Activated CD4-positive, CD25-positive, alpha-beta regulatory T cell treated with anti-CD3 and anti-CD28 coated beads, Interleukin-2, amount 50 U/mL, for 72 hours (primary cell): ENCODE measurements at places on chromosomes 5 and 9.

DNA sequence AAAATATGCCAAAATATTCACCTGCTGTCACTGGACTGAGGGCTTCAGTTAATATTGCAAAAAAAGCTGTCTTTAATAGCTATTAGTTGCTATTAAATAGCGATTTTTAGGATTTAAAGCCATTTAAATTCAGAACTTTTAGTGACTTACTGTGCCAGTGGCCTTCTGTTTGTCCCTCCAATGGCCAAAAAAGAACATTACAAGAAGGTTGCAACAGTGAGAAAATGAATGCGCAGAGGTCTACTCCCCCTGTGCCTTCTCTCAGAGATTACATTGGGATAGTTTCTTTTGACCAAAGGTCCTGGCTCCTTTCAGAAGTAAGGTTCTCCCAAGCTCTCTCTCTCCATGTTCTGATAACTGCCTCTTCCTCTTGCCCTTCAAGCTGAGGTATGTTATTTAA is 930.3 kb upstream of the ARRDC3 start:
- no peak for DNase-seq

DNA sequence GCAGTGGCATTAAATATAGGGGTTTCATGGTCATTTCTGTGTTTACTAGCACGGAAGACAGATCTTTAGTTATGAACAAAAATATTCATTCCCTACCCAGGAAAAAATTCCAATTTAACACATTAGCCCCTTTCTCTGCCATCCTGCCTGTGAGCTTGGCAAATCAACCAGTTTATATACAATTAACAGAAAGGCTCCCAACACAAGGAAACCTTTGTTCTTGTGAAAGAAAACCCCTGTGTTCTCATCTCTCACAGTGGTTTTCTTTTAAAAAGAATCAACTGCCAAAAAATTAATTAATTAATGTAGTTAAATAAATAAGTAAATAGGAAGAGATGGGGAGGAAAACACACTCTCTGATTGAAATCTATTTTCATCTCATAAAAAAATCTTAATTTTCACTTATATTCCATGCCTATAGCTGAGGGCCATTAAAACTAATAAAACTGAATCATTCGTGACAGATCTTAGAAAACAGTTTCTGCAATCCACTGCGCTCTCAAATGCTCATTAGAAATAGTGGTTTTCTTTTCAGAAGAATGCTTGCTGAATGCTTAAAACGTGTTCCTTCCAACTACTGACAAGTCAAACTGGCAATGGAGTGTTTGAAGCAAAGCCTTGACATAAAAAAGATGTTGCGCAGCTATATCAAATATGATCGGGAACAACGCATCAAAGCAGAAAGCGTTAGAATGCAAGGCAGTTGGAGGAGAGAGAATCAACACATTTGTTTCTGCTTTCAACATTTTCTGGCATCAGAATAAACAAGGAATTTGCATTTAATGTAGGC is 387.7 kb downstream of the TLR4 start:
- DNase-seq, result no peak

DNA sequence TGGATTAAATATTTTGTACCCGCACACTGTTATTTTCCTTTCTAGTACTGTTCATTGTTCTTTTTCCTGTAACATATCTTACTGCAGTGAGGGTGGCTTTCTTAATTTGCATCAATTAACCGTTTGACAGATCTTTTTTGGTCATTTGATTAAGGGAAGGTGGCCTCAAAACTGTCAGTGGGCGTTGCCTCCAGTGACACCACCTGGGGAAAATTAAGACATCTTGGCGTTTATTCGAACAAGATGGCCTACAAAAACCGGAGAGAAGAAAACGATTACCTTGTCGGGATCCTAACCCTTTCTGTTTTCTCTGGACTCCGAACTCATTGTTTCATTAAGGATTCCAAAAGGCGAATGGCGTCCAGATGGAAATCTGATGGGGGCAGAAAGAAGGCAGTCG is 2.0 kb downstream of the BASP1 start:
- no peak for DNase-seq

DNA sequence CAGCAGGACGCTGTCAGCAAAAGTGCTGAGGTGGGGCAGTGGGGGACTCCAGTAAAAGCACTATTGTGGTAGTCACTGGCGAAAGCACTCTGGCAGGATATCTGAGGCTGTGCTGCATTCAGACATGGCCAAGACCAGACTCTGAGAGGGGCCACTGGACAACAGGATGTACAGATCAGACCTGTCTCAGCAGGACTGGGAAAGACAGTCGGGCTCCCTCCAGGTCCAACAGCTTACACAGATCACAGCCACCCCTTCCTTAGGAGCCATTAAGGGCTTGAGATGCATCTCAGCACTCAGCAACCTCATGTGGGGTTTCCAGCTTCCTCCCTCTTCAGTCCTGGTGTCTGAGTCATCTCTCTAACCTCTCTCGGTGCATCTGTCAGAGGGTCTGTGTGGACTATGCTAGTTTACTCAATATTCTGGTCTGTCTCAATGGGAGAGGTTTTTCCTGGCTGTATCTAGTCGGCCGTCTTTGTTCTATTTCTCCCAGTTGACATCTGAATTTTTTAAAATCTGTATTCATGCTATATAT is 154.5 kb downstream of the CWC27 start:
- no peak for DNase-seq

DNA sequence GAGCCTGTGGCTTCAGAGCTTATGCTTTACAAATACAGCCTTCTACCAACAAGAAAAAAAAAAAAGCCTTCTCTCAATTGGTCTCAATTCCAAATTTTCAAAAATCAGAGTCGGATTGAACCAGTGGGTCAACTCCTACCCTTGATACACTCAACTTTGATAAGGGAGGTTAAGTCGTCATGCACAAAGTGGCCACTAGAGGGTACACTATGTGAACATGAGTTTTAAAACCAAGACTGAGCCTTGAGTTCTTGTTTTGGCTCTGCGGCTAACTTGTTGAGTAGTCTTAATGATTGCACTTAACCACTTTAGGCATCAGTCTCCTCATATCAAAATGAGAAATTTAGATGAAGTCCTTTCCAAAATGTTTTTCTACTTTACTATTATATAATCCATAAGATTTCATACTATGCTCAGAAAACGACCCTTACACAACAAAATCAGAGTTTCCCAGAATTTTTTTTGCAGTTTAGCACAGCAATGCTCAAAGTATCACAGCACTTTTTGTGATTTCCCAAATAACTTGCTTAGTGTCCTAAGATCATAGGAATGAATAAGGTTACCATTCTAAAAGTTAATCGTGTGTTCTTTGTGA is 92.9 kb upstream of the MTAP start:
- peak; percentile 54 for DNase-seq

GRCh38 chr9:91047529-91047928 is 245.9 kb downstream of the SYK start:
- no peak for DNase-seq

DNA sequence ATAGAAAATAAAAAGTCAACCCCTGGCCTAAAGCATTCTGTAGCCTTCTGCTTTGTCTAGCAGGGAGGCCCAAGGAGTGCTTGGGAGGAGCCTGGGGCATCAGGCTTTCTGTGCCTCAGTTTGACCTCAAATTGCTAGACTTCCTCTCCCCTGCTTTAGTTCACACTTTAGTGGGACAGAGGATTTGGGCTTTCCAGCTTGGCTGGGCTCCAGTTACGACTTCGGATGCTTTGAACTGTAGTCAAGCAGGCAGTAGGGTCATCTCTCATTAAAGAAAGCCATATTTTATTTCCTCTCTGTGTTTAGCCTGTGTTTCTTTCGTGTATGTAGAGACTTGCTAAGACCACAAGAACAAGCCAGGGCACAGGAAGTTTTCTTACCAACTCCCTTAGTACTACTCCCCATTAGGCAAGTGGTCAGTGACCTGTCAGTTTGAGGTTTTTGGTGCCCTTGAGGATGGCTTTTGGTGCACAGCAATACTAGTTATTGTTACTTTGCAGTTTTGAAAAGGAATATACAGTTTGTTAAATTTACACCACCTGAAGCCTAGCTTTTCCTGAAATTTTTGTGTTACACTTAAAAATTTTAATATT is 334.7 kb downstream of the NDUFS4 start:
- no peak for DNase-seq

DNA sequence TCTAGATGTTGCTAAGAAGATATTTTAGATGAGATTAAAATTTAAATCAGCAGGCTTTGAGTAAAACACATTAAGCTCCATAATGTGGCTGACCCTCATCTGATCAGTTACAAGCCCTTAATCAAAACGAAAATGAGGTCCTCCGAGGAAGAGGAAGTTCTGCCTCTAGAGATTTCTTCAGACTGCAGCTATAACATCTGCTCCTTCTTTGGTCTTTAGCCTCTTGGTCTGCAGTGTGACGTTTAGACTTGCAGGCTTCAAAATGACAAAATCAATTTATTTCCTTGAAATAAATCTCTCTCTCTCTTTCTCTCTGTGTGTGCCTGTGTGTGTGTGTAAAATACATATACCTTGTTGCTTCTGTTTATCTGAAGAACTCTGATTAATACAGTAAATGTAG is 1429.8 kb upstream of the CDH9 start:
- no peak for DNase-seq

DNA sequence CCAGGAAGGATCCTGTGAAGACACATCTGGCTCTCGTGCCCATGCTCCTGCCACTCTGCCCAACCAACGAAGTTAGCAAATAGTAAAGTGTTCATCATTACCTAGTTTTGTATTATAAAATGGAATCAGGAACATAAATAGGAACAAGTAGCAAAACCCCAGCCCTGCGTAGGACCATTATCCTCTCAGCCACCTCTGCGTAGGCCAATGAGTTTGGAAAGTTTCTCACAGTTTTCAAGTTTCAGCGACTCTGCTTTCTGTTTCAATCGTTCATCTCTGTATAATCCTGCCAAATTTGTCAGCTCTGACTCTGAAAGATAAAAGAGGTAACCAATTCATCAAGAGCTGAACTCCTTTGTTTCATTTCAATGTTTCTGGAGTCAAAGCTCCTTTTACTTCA is 10.1 kb upstream of the SPATA24 start:
- no peak for DNase-seq

- DNase-seq, result peak; percentile 51
Observed at GRCh38 chr5:443239-444151, 519 bp downstream of the EXOC3 start.

GRCh38 chr5:144788556-144788955 is 617.9 kb downstream of the KCTD16 start:
- no peak for DNase-seq

DNA sequence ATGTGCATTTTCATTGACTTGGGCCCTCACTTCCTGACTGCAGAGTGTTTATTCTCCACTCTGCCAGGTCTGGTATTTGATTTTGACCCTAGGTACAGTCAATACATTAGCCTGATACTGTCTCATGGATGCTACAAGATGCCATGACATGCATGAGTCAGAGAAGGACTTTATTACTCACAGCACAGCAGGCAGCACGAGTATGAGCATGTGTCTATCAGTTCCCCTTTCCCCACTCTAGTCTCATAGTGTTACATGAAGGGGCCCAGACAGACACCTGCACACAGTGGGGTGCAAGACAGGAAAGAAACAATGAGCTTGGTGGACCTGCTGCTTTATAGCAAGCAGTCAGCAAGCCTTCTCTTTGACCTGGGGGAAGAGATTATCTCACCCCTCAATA is 19.6 kb downstream of the ITGA2 start:
- DNase-seq, result no peak

DNA sequence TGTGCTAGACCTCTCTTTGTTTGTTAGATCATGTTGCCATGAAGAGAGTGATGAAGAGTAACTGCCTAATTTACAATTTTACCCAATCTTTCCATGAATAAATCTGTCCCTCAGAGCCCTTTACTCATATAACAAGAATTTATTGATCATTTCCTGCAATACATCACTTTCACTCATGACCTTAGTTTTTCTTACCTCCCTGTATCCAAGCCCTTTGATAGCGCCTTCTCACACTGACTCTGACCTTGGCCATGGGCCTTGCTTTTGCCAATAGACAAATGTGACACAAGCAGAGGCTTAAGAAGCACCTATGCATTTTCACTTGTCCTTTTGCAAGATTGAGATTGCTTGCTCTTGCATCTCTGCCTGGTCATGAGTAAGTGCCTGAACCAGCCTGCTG is 288.1 kb downstream of the NNT start:
- no peak for DNase-seq

GRCh38 chr9:105114318-105114717 is 130.1 kb upstream of the SLC44A1 start:
- DNase-seq, result no peak

DNA sequence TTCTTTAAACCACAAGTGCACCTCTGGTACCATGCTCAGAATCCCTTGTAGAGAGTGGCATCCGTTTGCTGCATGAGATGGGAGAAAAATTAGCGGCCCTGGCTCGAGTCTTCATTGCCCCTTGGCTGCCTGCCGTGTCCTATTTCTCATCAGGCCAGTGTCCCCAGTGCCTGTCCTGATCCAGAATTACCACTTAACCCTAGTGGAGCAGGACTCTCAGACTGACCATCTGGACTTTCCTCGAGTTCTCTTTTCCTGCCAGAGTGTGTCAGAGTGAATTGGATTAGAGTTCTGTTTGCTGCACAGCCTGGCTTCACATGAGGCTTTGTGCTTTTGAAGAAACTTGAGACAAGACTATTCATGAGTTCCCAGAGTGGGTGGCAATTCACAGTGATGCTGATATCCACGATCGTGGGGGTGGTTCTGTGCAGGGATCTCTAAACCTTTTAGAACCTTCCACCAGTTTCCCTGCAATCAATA is 92.6 kb downstream of the C9orf152 start:
- DNase-seq, result no peak

DNA sequence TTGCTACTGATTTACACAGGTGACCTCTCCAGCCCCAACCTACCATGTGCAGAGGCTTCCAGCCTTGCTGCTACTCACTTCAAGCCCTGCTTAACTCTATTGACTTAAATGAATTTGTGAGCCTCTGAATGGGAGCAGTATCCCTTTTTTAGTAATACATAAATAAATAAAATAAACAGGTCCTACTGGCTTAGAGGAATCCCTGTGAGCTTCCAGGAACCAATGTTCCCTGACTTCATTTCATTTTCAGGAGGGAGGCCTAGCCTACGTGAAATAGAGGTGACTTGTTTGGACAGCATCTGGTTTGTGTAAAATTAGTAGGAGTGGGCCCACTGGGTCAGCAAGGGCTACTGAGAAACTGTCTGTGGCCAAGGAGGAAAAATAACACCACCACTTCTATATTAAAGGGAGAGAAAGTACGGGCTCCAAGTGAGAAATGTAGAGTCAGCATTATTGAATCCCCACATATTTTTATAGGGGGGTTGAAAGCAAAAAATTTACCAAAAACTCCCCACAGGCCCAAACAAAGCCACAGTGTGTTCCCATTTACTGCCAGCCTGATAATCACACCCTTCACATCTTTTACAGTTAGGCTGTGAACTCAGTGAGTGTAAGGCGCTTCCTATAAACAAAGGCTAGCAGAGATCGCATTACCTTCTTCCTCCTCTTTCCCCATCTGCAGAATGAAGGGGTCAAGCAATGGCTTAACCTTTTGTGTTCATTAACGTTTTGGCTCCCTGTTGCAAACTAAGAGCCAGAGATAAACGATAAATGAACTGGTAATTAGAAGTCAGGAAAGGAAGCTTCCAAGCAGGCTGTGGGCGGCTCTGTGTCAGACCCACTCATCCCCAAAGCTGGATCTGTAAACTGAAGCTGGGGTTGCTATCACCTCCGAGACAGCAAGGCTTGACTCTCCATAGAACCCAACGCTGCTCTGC is 138.8 kb upstream of the LIFR start:
- no peak for DNase-seq

GRCh38 chr9:18235181-18235908 is 238.6 kb upstream of the ADAMTSL1 start:
- DNase-seq, result no peak
